COLO829 (cell line): ENCODE measurements at places on chromosomes 5 and 9.

DNA sequence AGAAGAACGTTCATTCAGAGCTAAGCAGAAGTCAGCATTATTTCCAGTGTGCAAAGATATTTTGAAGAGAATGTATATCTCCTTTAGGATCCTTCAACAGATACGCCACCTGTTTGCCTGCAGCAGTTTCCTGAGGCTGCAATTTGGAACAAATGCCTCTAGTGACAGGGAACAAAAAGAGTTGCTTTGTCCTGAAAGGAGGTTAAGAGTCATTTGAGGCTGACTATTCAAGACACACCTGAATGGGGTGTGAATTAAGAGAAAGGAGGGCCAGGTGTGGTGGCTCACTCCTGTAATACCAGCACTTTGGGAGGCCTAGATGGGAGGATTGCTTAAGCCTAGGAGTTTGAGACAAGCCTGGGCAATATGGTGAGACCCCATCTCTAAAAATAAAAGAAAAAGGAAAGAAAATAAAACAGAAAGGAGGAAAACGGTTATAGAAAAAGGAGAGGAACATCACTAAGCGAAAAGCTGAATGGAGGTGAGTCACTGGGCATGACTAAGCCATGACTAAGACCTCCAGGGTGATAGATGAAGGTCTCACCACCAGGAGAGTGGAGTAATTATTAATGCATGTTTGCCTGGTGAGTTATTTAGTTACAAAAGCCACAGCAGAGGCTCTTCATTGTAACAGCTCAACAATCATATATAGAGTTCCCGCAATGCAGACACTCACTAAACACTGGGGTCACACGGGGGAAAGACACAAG is 255.2 kb upstream of the TNC start:
- DNase-seq, result peak; percentile 96

- DNase-seq, result no peak
These were observed 42.9 kb downstream of the ZCCHC7 start for GRCh38 chr9:37163299-37163698.

GRCh38 chr9:136185066-136185465 is 19.9 kb downstream of the LHX3 start:
- DNase-seq, result no peak

DNA sequence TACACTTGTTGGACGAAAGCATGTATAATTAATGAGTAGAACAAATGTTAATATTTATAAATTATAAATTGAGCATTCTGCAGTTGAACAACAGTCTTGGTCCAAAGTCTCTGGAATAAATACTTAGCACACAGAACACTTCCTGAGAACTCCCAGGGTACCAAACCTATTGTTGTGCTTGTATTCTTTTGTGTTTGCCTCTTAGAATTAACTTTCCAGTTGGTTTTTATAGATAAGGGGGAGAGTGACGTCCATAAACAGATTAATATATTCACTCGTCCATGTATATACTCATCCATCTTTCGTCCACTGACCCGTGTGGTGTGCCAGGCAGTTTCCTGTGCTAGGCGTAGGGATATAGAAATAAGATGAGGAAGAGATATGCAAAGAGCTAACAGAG is 62.3 kb upstream of the TGFBR1 start:
- DNase-seq, result no peak

- DNase-seq, result no peak
These were observed 4.4 kb downstream of the S1PR3 start for GRCh38 chr9:88995627-88996026.

DNA sequence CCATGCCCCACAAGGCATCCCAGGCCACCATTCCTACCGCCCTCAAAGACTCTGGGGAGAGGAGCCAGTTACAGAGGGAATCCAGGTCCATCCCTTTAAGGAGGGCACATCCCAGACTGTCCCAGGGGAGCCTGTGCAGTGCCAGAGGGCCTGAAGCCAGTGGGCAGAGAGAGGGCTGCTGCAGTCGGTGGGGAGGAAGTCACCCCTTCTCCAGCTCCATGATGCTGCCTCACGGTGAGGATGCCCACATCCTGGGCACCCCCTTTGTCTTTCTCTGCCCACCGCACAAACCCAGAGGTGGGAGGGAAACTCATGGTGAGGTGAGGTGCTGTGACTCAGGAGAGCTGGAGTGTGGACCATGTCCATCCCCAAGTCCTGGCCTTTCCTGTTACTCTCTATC is 26.2 kb upstream of the ANKRD33B start:
- DNase-seq, result no peak
